ENCODE measurements at places on chromosomes 4 and X. TPM values are rescaled to one million over a fixed set of nuclear protein-coding genes. Genes with fewer than 3 reads are reported as not detected.

MAGIX gene
- total RNA-seq: 5.0 TPM

ARHGAP36 gene
- 0.42 TPM for total RNA-seq

DNA sequence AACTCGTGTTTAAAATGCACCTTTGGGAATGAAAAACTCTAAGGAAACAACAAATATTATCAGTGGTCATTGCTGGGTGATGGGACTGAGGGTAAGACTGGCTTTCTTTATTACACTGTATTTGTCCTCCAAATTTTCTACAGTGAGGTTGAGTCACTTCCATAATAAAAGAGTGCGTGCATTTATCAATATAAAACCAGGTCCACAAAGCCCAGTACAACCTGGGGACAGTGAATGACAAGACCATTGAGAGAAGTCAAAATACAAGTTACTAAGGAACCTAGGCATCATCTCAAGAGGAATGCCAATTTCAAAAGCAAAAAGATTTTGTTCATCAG is 76.4 kb downstream of the MAGED4 start:
- DNase-seq: no peak

- DNase-seq: no peak
Measured at GRCh38 chr4:3082925-3083515, 8.5 kb downstream of the HTT start.

DNA sequence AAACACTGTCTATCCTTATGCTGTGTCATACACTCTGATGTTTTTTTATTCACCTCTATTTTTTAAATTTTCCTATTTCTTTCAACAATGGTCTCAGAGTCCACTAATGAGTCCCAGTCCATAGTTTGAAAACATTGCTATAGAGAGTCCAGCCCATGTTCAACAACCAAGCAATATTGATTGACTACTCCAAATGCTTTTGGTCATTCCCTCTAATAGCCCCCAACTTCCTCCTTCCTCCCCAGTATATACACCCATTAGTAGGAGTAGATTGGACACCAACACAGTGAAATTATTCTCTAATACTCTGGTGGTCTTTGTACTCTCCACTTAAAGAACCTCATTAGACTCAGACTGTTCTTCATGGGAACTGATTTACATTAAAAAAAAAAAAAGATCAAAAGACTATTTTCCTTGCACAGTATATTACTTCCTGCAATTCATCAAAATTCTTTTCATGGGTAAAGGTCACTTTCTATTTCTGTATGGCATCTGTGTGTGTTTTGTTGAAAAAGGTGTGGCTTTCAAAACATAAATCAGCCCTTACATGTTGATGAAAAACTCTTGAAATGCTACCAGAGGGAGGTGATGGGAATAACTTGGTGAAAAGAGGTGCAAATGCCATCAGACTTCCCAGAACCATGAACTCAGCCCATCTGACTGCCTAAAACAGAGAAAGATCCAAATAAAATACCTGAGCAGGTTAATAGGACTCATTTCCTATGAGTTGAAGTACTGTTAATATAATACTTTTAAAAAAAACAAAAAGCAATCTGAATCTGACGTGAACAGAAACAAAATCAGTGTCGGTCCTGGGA is 250.3 kb upstream of the KLF3 start:
- no peak for DNase-seq

DNA sequence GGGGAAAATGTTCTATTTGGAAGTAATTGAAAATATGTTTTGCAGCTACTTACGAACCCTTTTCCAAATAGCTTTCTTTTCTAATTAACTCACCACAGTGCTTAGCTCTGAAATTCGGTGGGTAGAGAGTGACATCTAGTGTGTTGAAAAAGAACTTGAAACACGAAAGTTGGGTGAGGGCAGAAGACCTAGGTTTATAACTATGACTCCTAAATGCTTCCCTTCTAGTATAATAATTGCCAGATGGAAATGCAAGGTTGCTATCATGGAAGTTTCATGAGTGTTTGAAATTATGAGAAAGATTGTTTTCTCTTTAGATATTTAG is 77.3 kb upstream of the NOCT start:
- DNase-seq: no peak

Measured in progenitor cell of endocrine pancreas (in vitro differentiated cells).